ENCODE measurements at places on chromosomes 2 and 18. TPM values are rescaled to one million over a fixed set of nuclear protein-coding genes. Genes with fewer than 3 reads are reported as not detected.

GRCh38 chr2:65054749-65055421 is 1.3 kb upstream of the CEP68 start:
- H3K4me3 ChIP-seq = no peak overlapping the region
- no peaks in the 10 kb centered on the region for H3K36me3 ChIP-seq
- peaks cover 1% of the 10 kb centered on the region for H3K4me1 ChIP-seq
- no peak for DNase-seq
- H3K27ac ChIP-seq = no peak overlapping the region
- no peaks in the 10 kb centered on the region for H3K27me3 ChIP-seq

- no peaks in the 10 kb centered on the region for H3K27me3 ChIP-seq
- peak overlapping the region; percentile 4 for H3K4me3 ChIP-seq
These were observed 57.7 kb upstream of the SEMA4C start for GRCh38 chr2:96927405-96928171.

GRCh38 chr18:26806224-26806623 is 59.3 kb downstream of the AQP4 start:
- no peak overlapping the region for H3K27ac ChIP-seq
- no peak for DNase-seq
- H3K36me3 ChIP-seq = no peaks in the 10 kb centered on the region
- no peaks in the 10 kb centered on the region for H3K4me1 ChIP-seq
- H3K27me3 ChIP-seq = no peaks in the 10 kb centered on the region

DNA sequence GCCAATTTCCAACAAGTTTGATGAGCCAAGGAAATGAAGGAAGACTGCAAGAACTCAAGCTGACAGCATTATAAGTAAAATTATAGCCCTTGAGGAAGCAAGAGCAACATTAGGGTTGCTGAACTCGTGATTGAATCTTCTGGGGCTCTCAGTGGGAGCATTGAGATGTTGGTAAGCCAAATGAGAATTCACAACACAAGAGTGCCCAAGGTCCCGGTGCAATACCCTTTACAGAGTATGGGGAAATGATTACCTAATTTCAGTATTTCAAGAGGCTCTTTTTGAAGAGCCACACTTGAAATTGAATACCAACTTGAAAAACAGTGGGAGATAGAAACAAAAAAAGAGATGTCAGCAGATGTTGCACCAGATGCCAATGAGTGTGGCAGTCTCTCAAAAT is 554.5 kb downstream of the STK39 start:
- no peaks in the 10 kb centered on the region for H3K4me1 ChIP-seq
- H3K27ac ChIP-seq = no peak overlapping the region

DNA sequence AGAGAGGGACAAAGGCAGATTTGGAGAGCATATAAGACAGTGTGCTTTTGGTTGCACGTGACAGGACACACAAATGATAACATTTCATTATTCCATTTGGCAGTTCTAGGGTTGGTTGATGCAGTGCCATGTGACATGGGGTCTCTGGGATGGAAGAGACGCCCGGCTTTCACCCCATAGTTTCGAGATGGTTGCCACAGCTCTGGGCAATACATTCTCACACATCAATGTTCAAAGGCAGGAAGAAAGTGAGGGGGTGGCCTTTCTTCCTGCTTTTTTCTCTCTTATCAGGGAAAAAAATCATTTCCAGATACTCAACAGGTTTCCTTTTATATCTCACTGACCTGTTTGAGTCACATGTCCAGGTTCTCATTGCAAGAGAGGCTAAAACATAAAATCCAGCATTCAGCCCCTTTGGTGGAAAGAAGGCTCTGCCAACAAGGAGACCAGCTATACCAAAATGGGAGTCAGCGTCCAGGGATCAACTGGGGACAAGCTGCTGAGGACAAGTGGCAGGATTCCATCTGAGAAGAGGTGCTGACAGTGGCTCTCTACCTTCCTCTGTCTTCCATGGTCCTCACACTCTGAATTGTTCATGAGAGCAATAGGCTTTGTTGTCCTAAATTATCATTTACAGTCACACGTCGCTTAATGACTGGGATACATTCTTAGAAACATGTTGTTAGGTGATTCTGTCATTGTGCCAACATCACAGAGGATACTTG is 29.1 kb upstream of the ANKRD44 start:
- H3K27me3 ChIP-seq = no peaks in the 10 kb centered on the region
- no peaks in the 10 kb centered on the region for H3K4me1 ChIP-seq
- H3K36me3 ChIP-seq = no peaks in the 10 kb centered on the region
- H3K27ac ChIP-seq = no peak overlapping the region
- no peak for DNase-seq
- no peak overlapping the region for H3K4me3 ChIP-seq

DNA sequence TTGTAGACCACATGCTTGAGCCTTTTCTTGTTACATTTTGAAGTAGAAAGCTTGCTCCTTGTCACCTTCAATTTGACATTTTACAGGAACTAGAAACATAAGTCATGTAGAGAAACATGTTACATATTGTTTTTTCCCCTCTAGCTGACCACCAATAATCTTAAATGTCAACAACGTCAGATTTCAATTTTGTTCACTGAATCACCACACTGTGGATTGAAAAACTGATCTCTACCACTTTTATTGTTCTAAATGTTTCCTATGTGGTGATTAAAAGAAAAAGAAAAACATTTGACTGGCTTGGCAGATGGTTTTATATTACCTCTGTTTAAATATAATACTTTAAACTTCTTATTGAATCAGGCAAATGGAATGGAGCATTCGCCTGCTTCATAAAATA is 87.7 kb downstream of the DSEL start:
- no peak overlapping the region for H3K4me3 ChIP-seq
- H3K27me3 ChIP-seq = no peaks in the 10 kb centered on the region
- H3K4me1 ChIP-seq = no peaks in the 10 kb centered on the region
- no peak for DNase-seq
- H3K36me3 ChIP-seq = no peaks in the 10 kb centered on the region

DNA sequence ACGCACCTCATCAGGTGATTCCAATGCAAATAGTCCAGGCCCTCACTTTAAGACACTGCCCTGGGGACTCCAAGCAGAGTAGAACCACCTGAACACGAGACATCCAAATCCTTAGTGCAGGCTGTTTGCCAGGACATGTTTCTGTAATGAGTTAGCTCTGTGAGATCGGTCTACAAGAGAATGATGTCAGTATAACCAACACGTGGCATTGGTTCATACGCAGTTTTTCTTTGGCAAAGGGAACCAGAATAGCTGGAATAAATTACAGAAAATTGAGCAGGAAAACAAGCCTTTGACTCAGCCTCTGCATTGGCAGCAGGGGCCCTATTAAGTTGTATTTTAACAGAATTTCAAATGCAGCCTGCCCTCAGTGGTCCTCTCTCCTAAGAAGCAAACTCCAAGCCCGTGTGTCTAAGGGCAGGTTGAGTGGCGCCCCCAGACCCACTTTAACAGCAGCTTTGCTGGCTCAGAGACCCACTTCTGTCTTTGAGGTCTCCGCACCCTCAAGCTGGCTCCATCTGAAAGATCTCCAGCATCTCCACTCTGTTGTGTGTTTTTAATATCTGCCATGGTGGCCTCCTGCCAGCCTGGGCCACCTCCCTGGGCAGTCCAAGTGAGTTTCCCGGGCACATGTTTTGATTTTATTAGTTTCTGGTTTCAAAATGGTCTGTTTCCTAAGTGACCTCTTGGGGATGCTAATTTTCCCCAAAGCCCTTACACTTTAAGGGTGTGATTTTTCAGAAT is 61.3 kb downstream of the ALPK2 start:
- DNase-seq = no peak
- no peaks in the 10 kb centered on the region for H3K4me1 ChIP-seq
- H3K4me3 ChIP-seq = no peak overlapping the region

GRCh38 chr2:48651158-48651790 is 33.6 kb downstream of the GTF2A1L start:
- H3K4me1 ChIP-seq = no peaks in the 10 kb centered on the region
- H3K4me3 ChIP-seq = no peak overlapping the region
- H3K27me3 ChIP-seq = no peaks in the 10 kb centered on the region

GRCh38 chr2:199460846-199461710 is 3.3 kb upstream of the SATB2 start:
- H3K27ac ChIP-seq = no peak overlapping the region
- peaks cover 3% of the 10 kb centered on the region for H3K27me3 ChIP-seq
- peaks cover 17% of the 10 kb centered on the region for H3K4me1 ChIP-seq
- no peak overlapping the region for H3K4me3 ChIP-seq

DNA sequence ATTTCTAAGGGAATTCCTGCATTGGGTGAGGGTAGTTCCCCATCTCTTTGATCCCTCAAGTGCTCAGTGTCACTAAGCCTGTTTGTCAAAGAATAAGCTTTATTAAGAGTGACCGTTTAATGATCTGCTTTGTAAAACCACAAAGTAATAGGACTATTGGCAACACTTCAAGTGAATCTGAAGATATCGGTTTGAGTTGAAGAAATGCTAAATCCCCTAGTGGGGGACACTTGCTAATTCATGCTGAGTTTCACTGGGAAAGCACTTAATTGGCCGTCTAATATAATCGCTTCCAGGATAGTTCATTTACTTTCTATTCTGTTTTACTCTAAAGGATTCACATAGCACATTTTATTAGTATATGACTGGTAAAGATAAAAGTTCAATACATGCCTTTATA is 54.4 kb downstream of the DTNA start:
- H3K4me1 ChIP-seq = no peaks in the 10 kb centered on the region
- DNase-seq = no peak
- H3K36me3 ChIP-seq = no peaks in the 10 kb centered on the region
- H3K27ac ChIP-seq = no peak overlapping the region
- no peak overlapping the region for H3K4me3 ChIP-seq
- H3K27me3 ChIP-seq = no peaks in the 10 kb centered on the region

GRCh38 chr2:126883666-126884040 is 15.0 kb upstream of the TEX51 start:
- no peak for DNase-seq
- no peak overlapping the region for H3K4me3 ChIP-seq
- H3K27ac ChIP-seq = no peak overlapping the region
- H3K36me3 ChIP-seq = no peaks in the 10 kb centered on the region
- no peaks in the 10 kb centered on the region for H3K27me3 ChIP-seq
- H3K4me1 ChIP-seq = peaks cover 4% of the 10 kb centered on the region

- H3K36me3 ChIP-seq = no peaks in the 10 kb centered on the region
- H3K27ac ChIP-seq = peak overlapping the region; percentile 99
- peak overlapping the region; percentile 99 for H3K4me3 ChIP-seq
- peaks cover 4% of the 10 kb centered on the region for H3K4me1 ChIP-seq
- no peaks in the 10 kb centered on the region for H3K27me3 ChIP-seq
These were observed 1.0 kb upstream of the PPP1CB start for GRCh38 chr2:28750316-28751251.

GRCh38 chr2:204024906-204025475 is 88.4 kb downstream of the ICOS start:
- no peak for DNase-seq
- H3K4me1 ChIP-seq = peaks cover 3% of the 10 kb centered on the region
- H3K4me3 ChIP-seq = no peak overlapping the region
- no peaks in the 10 kb centered on the region for H3K36me3 ChIP-seq
- H3K27me3 ChIP-seq = no peaks in the 10 kb centered on the region

GRCh38 chr2:69954084-69954483 is 7.3 kb downstream of the ASPRV1 start:
- no peak for DNase-seq
- no peaks in the 10 kb centered on the region for H3K36me3 ChIP-seq
- no peaks in the 10 kb centered on the region for H3K27me3 ChIP-seq

DNA sequence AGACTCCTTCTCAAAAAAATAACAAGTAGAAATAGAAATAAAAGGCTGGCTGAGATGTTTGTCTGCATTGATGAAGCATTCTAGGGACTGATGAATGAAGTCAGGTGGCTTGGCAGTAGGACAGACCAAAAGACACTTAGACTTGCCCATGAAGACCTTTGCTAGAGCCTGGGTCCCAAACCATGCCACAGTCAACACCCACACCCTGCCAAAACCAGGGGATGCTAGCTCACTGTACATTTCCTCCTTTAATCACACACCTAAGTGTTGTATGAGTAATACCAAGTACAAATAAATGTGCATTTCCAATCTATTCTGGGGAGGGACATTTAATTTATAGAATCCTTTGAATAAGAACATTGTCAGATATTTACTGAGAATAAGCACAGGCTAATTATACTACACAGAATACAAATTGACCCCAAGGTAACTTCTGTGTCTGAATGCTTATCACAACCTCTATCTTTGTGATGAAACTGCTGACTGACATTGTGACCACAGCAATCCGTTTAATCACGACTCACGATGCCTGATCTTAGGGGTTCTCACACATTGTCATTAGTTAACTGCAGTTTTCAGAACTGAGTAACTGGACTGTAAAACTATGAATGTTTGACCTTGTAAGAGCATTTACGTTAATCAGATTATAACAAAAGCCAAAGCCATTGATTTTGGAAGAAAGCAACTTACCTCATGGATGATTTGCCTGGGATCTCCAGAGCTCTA is 10.5 kb upstream of the NOL10 start:
- H3K4me3 ChIP-seq = no peak overlapping the region
- H3K27me3 ChIP-seq = no peaks in the 10 kb centered on the region
- no peaks in the 10 kb centered on the region for H3K4me1 ChIP-seq
- no peaks in the 10 kb centered on the region for H3K36me3 ChIP-seq

- no peak for DNase-seq
- no peaks in the 10 kb centered on the region for H3K36me3 ChIP-seq
- no peak overlapping the region for H3K4me3 ChIP-seq
- no peaks in the 10 kb centered on the region for H3K4me1 ChIP-seq
- no peak overlapping the region for H3K27ac ChIP-seq
These were observed 64.9 kb upstream of the CAPN13 start for GRCh38 chr2:30871980-30872789.

RAX gene
- not detected for total RNA-seq

MARCO gene
- total RNA-seq = 6.0 TPM

HRH4 gene
- not detected for total RNA-seq

LAMA1 gene
- total RNA-seq = 1.1 TPM

SMAD4 gene
- total RNA-seq = 107 TPM

LCT gene
- total RNA-seq = not detected

PLGLB1 gene
- total RNA-seq = 2.4 TPM

CRYGD gene
- total RNA-seq = 2.0 TPM

CYP26B1 gene
- total RNA-seq = 13.4 TPM

Data from ovary (tissue), 10 donors.